ENCODE measurements at places on chromosomes 13 and 19.

GRCh38 chr19:51097166-51097738 is 11.0 kb downstream of the CTU1 start:
- DNase-seq = no peak

DNA sequence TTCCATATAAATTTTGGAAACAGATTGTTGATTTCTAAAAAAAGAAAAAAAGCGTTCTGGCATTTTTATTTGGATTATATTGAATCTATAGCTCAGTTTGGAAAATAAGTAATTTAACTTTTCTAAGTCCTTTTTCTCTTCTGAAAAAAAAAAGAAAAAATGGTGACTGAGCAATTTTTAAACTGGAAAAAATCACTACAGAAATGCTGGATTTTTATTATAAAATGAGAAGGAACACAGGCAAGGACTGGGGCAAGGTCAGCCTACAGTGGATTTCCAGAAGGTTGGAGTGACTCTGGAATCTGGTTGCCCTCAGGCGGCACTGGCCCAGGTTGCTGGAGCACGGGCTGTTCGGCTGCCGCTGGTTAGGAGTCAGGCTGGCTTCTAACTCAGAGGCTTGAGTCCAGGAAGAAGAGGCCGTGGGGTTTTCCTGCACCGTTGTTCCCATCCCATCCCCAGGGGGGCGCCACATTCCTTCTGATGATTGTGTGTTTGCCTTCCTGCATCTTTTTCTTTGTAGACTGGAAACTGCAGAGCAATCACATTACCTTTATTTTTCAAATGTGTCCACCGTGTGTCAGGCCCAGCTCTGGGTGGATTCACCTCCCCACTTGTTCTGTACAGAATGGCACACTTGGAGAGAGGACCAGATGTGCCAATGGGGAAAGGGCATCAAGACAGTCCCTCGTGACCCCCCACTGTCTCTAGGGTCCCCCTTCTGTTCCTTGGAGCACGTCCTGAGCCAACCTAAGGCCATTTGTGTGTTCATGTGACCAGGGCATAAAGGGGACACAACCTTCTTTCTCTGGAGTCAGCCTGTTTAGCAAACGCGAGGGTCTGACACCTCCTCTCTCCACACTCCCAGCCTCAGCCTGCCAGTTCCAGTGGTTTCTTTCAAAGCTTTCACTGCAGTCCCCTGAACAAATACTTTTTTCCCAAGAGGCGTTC is 44.5 kb upstream of the GTF3A start:
- peak; percentile 21 for DNase-seq

DNA sequence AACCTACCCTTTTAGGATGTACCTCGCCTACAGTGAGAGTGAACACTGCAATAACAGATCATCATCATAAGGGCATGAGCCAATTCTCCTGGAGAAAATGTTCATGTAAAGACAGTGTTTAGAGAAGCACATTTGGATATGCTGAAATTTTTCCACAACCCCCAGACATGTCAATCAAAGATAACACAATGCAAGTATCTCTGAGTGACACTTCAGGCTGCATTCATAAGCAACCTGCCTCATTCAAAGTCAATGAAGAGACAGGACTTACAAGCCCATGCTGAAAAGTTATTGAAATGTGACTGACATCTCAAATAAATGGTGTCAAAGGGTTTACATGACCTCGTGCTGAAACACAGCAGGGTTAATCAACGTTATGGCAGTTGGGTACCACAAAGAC is 102.0 kb downstream of the PCDH9 start:
- DNase-seq = no peak

- DNase-seq = no peak
Measured at GRCh38 chr19:1901940-1902404, 3.2 kb upstream of the ADAT3 start.

DNA sequence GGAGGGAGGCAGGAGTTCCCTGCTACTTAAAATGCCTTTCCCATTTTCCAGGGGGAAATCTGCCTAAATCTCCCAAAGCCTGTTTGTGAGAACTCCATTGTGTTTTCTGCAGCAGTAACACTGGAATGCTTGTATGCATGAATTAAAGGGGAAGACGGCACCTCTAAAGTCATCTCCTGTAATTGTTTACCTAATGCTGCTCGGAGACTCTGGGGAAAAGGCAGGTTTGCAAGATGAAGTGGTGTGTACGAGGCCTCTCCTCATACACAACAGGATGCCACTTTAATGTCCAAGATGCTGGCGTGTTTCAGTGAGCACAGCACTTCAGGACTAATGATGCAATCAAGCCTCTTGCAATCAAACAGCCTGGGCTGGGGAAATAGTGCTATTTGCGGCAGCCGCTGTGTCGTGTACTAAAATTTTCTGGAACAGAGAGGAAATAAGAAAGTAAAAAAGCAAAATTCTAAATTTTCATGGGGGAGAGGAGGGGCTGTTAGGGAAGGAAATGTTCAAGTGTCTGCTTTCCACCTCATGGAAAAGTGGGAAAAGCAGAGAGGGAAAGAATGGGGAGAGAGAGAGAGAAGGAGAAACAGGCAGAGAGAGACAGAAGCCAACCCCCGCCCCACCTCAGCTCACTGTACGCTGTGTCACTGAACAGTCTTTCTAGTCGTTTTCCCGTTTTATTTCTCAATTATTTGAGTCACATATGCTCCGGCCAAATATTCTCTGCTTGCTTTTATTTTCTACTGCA is 32.9 kb downstream of the TSHZ3 start:
- no peak for DNase-seq

DNA sequence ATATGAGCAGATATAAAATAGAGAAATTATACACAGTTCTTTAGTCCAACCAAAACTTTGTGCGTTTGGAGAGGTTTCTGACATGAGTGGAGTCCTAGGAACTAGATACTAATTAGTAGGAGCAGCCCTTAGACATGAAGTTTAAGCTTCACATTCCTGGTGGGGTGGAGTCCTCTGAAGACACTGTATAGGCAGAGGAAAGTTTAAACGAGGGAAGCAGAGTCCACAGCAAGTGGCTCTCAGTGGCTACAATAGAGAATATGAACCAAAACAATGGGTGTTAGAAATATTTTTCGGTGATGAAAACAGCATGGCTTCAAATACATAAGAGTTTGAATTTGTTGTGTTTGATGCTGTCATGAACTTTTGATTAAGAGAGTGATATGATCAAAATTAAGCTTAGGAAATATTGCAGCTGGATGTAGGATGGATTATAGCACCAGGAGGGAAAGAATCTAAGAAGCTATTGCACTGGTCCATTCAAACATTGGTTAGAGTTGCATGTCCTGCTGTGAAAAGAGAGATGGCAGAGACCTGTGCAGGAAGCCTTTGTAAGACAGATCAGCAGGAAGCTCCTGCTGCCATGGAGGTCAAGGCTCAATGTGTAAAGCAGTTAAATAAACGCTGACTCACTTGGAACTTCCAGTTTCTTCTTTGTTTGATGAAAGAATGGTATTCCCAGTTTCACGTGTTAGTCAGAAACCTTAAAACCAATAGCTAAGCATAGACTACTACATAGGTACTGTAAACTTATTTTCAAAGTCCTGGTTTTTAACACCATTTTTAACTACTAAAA is 175.2 kb downstream of the TDRD3 start:
- no peak for DNase-seq

GRCh38 chr19:12230751-12231733 is 63.6 kb downstream of the ZNF44 start:
- no peak for DNase-seq

DNA sequence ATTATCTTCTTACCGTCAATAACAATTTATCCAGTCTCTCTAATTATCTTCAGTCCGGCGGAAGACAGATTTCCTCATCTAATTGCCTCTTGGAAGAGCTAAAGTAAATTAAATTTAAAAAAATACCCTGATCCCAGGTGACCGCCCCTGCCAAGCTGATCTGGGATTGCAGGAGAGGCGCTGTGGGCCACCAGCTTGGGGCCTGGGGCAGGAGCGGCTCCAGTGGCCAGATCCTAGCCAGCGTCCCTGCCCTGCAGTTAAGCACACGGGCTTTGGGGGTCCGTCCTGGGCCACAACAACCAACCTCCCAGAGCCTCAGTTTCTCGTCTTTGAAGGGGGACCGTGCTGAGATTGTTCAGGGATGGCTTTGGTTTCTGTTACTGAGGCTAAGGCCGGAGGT is 12.4 kb upstream of the TMEM255B start:
- no peak for DNase-seq

All from GM06990 (cell line).